ENCODE measurements at places on chromosomes 1 and 21. TPM values are rescaled to one million over a fixed set of nuclear protein-coding genes. Genes with fewer than 3 reads are reported as not detected.

- H3K27me3 ChIP-seq = no peaks in the 10 kb centered on the region
- no peaks in the 10 kb centered on the region for H3K4me1 ChIP-seq
- DNase-seq = no peak
- no peak overlapping the region for H3K27ac ChIP-seq
- H3K36me3 ChIP-seq = no peaks in the 10 kb centered on the region
- no peak overlapping the region for H3K4me3 ChIP-seq
These were observed 31.2 kb upstream of the PALMD start for GRCh38 chr1:99614728-99615127.

- H3K4me1 ChIP-seq = 0 out of 2 replicates have a peak, but pooled peaks cover 4% of the 10 kb centered on the region
- peak; percentile 56 for DNase-seq
- H3K27me3 ChIP-seq = no peaks in the 10 kb centered on the region
- H3K36me3 ChIP-seq = no peaks in the 10 kb centered on the region
These were observed 15.9 kb upstream of the RAB4A start for GRCh38 chr1:229254910-229255541.

- H3K36me3 ChIP-seq = no peaks in the 10 kb centered on the region
- DNase-seq = no peak
- H3K4me1 ChIP-seq = no peaks in the 10 kb centered on the region
- no peak overlapping the region for H3K27ac ChIP-seq
These were observed 173.7 kb downstream of the KCNJ6 start for GRCh38 chr21:37742532-37742931.

DNA sequence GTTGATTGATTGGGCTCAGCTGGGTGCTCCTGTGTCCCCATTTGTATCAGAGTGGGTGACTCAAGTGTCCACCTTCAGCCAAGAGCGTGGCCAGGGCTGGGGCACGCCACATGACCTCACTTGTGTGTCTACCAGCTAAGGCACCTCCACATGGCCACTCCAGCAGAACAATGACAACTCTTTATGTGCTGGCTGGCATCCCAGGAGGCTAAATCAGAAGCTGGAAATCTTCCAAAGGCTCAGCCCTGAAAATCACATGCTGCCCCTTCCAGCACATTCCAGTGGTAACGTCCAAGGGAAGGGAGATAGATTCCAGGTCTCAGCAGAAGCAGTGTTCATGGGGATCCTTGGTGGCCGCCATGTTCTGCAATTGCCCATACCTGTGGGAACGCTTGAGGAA is 585.5 kb downstream of the AJAP1 start:
- H3K4me1 ChIP-seq = peaks cover 4% of the 10 kb centered on the region
- H3K27ac ChIP-seq = no peak overlapping the region
- no peak for DNase-seq
- no peaks in the 10 kb centered on the region for H3K36me3 ChIP-seq
- H3K4me3 ChIP-seq = no peak overlapping the region
- H3K27me3 ChIP-seq = peaks cover 10% of the 10 kb centered on the region

DNA sequence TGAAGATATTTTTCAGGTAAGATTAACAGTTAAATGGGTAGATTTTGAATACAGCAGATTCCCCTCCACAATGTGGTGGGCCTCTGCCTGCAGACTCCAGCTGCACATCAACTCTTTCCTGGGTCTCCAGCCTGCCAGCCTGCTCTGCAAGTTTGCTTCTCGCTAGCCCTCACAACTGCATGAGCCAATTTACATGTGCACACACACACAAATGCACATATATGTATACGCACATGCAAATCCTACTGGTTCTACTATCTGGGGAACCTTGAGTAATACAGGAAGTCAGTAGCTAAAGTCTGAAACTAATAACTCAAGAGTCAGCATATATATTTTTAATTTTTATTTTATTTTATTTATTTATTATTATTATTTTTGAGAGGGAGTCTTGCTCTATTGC is 34.8 kb upstream of the QSOX1 start:
- no peaks in the 10 kb centered on the region for H3K36me3 ChIP-seq
- H3K27me3 ChIP-seq = no peaks in the 10 kb centered on the region
- H3K4me1 ChIP-seq = no peaks in the 10 kb centered on the region
- H3K4me3 ChIP-seq = no peak overlapping the region
- DNase-seq = no peak

- H3K27me3 ChIP-seq = no peaks in the 10 kb centered on the region
- no peaks in the 10 kb centered on the region for H3K36me3 ChIP-seq
- no peak overlapping the region for H3K27ac ChIP-seq
- no peak overlapping the region for H3K4me3 ChIP-seq
- no peaks in the 10 kb centered on the region for H3K4me1 ChIP-seq
These were observed 25.2 kb downstream of the RCAN1 start for GRCh38 chr21:34589511-34590282.

- H3K36me3 ChIP-seq = no peaks in the 10 kb centered on the region
- H3K27ac ChIP-seq = no peak overlapping the region
- H3K27me3 ChIP-seq = no peaks in the 10 kb centered on the region
These were observed 2.7 kb downstream of the PDE9A start for GRCh38 chr21:42655796-42656770.

- H3K27me3 ChIP-seq = no peaks in the 10 kb centered on the region
- no peak overlapping the region for H3K4me3 ChIP-seq
- H3K36me3 ChIP-seq = no peaks in the 10 kb centered on the region
- H3K27ac ChIP-seq = no peak overlapping the region
These were observed 90.1 kb upstream of the ACTL8 start for GRCh38 chr1:17665054-17665453.

GRCh38 chr1:203888807-203889251 is 27.4 kb downstream of the SNRPE start:
- peaks cover 7% of the 10 kb centered on the region for H3K4me1 ChIP-seq
- H3K27me3 ChIP-seq = no peaks in the 10 kb centered on the region
- no peaks in the 10 kb centered on the region for H3K36me3 ChIP-seq
- no peak overlapping the region for H3K4me3 ChIP-seq
- no peak overlapping the region for H3K27ac ChIP-seq

- H3K4me3 ChIP-seq = no peak overlapping the region
- no peaks in the 10 kb centered on the region for H3K27me3 ChIP-seq
- H3K36me3 ChIP-seq = no peaks in the 10 kb centered on the region
- H3K27ac ChIP-seq = 0 out of 2 replicates have a peak overlapping the region, but pooled peaks have one; percentile 4
- peaks cover 23% of the 10 kb centered on the region for H3K4me1 ChIP-seq
These were observed 85.0 kb downstream of the ATP1A1 start for GRCh38 chr1:116457946-116458604.

- H3K27ac ChIP-seq = no peak overlapping the region
- H3K4me1 ChIP-seq = peaks cover 36% of the 10 kb centered on the region
- no peaks in the 10 kb centered on the region for H3K36me3 ChIP-seq
- no peak overlapping the region for H3K4me3 ChIP-seq
These were observed 140.2 kb downstream of the TGFB2 start for GRCh38 chr1:218485241-218485928.

DNA sequence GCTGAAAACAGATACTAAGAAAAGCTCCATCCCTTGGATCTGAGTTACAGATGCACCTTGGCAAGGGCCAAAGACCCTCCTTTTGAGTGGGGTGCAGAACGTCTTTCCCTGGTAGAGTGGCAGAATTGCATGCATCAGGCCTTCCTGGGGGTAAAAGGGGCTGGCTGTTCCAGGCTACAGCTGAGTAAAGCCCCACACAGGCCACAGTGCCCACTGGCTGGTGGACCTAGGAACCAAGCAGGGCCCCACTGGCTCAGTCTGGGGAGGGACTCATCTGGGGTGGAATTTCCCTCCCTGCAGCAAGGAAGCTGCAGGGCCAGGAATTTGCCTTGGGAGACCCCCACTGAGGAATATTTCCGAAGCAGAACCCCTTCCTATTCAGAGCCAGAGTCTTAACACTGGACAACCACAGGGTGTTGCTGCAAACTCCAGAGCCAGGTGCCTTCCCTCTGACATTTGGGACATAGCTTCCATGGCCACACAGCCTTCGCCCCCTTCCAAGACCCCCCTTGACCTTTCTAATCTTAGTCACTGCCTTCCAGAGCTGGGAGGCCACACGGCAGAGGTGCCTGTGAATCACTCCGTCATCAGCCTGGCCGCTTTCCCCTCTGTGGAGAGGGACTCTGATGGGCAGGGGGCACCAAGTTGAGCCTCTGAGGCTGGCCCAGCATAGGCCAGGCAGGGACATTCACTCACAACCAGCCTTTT is 52.5 kb downstream of the LACTBL1 start:
- H3K4me3 ChIP-seq = no peak overlapping the region
- peaks cover 23% of the 10 kb centered on the region for H3K4me1 ChIP-seq
- no peaks in the 10 kb centered on the region for H3K36me3 ChIP-seq
- H3K27me3 ChIP-seq = no peaks in the 10 kb centered on the region
- no peak for DNase-seq
- no peak overlapping the region for H3K27ac ChIP-seq

DNA sequence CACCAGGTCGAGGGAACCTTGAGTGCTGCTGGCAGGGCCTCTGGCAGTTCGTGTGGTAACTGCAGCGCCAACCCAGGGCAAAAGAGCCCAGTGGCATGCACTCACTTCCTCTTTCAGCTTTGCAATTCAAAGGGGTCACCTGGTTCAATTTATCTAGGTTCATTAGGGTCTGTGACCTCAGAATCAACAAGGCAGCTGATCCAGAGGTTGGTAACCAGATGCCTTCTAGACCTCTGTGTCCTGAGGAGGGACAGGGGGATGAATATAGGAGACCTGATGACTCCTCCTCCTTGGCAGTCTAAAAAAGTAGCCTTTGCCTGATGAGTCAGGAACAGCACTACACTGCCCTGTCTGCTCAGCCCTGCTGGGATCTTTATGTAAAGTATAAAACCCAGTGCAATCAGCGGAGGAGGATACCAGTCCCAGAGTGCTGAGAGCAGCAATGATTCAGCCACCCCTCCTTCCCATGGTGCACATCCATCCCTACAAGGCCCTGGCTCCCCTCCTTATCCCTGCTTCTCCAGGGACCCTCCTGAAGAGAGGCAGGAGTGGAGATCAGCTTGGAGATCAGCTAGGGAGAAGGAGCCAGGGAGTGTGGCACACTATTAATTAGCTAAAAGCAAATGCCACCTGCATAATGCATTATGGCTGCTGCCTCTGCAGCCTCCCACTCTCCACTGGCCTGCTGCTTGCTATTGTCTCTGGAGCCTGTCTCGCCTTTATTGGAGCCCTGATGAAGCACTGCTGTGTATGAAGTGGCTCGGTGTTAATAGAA is 11.2 kb upstream of the FMOD start:
- no peak for DNase-seq
- no peak overlapping the region for H3K4me3 ChIP-seq
- no peak overlapping the region for H3K27ac ChIP-seq
- peaks cover 21% of the 10 kb centered on the region for H3K27me3 ChIP-seq

GRCh38 chr21:44823179-44823660 is 5.4 kb upstream of the SUMO3 start:
- no peaks in the 10 kb centered on the region for H3K36me3 ChIP-seq
- H3K27ac ChIP-seq = no peak overlapping the region
- no peaks in the 10 kb centered on the region for H3K4me1 ChIP-seq

DNA sequence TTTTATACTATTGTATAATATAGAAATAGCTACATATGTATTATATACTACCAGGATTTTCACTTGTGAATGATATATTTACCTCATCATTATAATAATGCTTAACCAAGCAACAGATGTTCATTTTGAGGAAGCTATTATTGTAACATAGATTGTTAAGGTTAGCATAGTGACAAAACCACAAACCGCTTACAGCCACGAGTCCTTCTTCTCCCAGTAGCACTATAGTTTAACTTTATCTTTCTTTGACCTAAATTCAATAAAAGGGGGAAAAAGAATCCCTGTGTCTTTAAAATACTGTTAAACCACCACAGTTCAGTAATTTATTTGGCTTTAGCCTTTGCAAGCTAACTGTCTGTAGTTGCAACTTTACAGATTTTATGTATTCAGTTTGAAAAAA is 1039.4 kb upstream of the B3GALT2 start:
- no peaks in the 10 kb centered on the region for H3K4me1 ChIP-seq
- no peak overlapping the region for H3K27ac ChIP-seq
- no peaks in the 10 kb centered on the region for H3K36me3 ChIP-seq
- H3K4me3 ChIP-seq = no peak overlapping the region
- no peak for DNase-seq
- no peaks in the 10 kb centered on the region for H3K27me3 ChIP-seq

GRCh38 chr1:114369930-114370329 is 141.1 kb downstream of the TRIM33 start:
- H3K27me3 ChIP-seq = no peaks in the 10 kb centered on the region
- H3K27ac ChIP-seq = no peak overlapping the region
- no peaks in the 10 kb centered on the region for H3K4me1 ChIP-seq
- no peak for DNase-seq
- no peak overlapping the region for H3K4me3 ChIP-seq

DNA sequence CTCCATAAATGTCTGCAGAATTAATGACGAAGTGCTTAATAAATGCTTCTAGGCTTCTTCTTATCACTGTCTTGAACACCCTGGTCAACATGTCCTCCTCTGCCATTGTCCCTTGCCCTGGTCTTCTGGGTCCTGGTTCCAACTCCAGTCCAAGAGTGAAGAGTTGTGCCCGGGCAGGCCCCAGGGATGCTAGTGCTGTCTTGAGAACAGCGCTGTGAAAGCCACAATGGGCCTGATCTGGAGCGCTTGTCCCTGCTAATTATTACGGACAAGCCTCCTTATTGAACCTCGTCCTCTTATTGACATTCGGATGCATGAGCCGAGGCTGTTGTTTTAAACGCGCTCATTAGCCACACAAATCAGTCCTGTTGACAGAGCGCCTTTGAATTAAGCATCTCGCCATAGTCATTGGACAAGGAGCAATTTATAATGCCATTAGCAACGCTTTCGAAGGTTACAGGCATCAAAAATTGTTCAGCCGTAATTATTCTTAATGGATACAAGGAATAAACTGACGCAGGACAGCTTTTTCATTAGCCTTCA is 211.6 kb upstream of the POU3F1 start:
- H3K27me3 ChIP-seq = no peaks in the 10 kb centered on the region
- H3K36me3 ChIP-seq = no peaks in the 10 kb centered on the region
- DNase-seq = no peak
- H3K4me3 ChIP-seq = no peak overlapping the region
- H3K4me1 ChIP-seq = no peaks in the 10 kb centered on the region

GRCh38 chr1:36590771-36591170 is 108.1 kb upstream of the CSF3R start:
- H3K27ac ChIP-seq = no peak overlapping the region
- no peaks in the 10 kb centered on the region for H3K36me3 ChIP-seq
- H3K4me1 ChIP-seq = no peaks in the 10 kb centered on the region
- H3K4me3 ChIP-seq = no peak overlapping the region
- no peak for DNase-seq

GRCh38 chr1:12220890-12221289 is 8.9 kb upstream of the VPS13D start:
- H3K27me3 ChIP-seq = no peaks in the 10 kb centered on the region
- H3K4me1 ChIP-seq = no peaks in the 10 kb centered on the region
- H3K36me3 ChIP-seq = no peaks in the 10 kb centered on the region
- no peak overlapping the region for H3K27ac ChIP-seq
- no peak for DNase-seq

NPHS2 gene
- total RNA-seq = not detected

PLEKHG5 gene
- total RNA-seq = 5.3 TPM

PRAMEF13 gene
- total RNA-seq = not detected

STUM gene
- 0.71 TPM for total RNA-seq

LCE1A gene
- not detected for total RNA-seq

KDF1 gene
- total RNA-seq = not detected

NBPF4 gene
- 1.4 TPM for total RNA-seq

ACTL8 gene
- total RNA-seq = 0.08 TPM

C1orf210 gene
- not detected for total RNA-seq

RNF11 gene
- total RNA-seq = 145 TPM

HTR6 gene
- not detected for total RNA-seq

TFF2 gene
- not detected for total RNA-seq

NPPB gene
- total RNA-seq = 0.89 TPM

DIO1 gene
- total RNA-seq = not detected
